ENCODE measurements at places on chromosomes 5 and 9. TPM values are rescaled to one million over a fixed set of nuclear protein-coding genes. Genes with fewer than 3 reads are reported as not detected.

Gene FOXI1
- 0.21 TPM for total RNA-seq

GRCh38 chr5:155943516-155944407 lies 383.2 kb upstream of the SGCD start:
- peak; percentile 32 for DNase-seq

DNA sequence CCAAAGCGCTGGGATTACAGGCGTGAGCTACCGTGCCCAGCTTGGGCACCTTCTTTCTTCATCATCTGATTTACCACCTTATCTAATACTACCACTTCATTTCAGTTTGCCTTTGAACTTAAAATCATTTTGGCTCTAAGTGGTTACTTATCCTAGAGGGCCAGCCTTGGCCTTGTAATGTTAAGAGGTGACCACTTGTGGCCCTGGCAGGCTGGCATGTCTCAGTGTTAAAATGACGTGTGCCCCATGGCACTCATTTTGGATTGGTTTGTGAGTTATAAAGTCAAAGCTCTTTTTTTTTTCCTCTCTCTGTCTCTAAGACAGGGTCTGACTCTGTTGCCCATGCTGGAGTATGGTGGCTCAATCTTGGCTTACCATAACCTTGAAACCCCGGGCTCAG lies 17.8 kb downstream of the HABP4 start:
- no peak for DNase-seq

- no peak for DNase-seq
Observed at GRCh38 chr5:174305241-174305681, 259.8 kb downstream of the NSG2 start.

DNA sequence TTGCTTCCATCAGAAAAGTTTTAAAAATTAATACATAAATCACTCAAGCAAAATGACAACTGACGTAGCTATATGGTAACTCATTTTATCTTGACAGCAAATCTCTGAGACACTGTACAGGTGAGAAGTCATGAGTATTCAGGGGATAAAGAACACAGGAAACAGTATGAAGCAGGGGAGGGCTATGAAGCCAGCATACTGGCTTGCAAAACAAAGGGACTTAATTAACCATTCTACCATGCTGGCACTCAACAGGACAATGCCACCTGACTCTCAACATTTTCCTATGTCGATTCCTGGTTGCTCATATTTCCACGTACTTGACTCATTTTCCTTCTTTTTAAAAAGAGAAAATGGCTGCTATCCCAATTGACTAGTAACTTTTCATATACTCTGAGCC lies 151.4 kb upstream of the RETREG1 start:
- no peak for DNase-seq

DNA sequence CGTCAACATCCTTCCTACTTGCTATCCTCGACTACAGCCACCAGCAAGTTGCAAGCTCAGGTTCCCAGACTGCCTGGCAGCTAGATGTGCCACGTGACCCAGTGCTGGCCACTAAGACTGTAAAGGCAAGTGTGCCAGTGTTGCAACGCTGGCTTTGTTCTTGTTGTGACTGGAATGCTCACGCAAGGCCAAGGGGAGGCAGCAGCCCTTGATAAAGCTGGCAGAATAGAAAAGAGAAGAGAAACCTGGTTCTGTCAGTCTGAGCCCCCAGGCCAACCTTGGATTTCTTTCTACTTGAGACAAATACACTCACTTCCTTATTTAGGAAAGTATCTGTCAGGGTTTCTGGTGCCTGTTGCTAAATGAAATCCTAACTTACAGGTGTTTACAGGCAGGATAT lies 113.0 kb downstream of the KLHL3 start:
- DNase-seq, result no peak

GRCh38 chr9:29214154-29214689 lies 1640.9 kb upstream of the C9orf72 start:
- no peak for DNase-seq

GRCh38 chr5:143002459-143003327 lies 232.5 kb downstream of the ARHGAP26 start:
- peak; percentile 42 for DNase-seq

- DNase-seq, result no peak
Observed at GRCh38 chr5:92460505-92460904, 1077.4 kb upstream of the ARRDC3 start.

DNA sequence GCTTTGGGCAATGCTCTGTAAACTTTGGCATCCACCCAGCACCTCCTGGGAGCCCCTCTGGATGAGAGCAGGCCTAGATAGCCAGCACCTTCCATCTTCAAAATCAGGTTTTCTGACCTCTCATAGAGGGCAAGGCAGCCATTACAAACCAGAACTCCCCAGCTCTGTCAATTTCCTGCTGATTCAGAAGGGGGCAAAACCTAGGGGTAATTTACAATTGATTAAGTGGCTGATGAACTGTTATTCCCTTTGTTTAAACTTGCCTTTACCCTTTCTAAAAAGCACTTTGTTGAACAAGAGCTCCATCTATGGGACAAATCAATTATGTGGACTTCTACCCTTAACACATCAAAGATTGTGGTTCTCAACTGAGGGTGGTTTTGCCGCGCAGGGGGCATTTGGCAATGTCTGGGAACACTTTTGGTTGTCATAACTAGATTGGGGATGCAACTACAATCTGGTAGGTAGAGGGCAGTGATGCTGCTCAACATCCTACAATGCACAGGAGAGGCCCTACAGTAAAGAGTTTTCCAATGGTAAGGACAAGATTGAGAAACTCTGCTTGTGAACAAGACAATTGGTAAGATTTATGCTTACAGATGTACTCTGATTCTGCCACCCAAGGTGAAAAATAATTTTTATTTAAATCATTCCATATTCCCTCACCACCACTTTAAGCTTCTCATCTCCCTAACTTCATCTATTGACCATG lies 184.1 kb downstream of the MARCHF11 start:
- no peak for DNase-seq

DNA sequence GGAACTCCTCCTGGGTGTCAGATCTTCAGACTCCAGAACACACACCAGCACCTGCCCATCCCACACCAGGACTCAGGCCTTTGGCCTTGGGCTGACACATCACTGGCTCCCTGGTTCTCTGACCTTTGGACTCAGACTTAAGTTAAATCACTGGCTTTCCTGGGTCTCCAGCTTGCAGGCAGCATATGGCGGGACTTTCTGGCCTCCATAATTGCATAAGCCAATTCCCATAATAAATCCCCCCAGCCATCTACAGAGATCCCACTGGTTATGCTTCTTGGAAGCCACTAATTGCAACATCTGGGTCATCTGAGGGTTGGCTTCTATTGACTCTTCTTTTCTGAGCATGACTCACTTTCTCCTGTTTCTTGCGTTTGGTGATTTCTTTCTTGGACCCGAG lies 80.3 kb upstream of the SARDH start:
- DNase-seq, result no peak
